Osteoblast (primary cell): ENCODE measurements at places on chromosomes 4 and X. TPM values are rescaled to one million over a fixed set of nuclear protein-coding genes. Genes with fewer than 3 reads are reported as not detected.

- no peak for DNase-seq
These were observed 538.1 kb downstream of the STIM2 start for GRCh38 chr4:27398631-27399310.

- no peak for DNase-seq
These were observed 371.8 kb upstream of the NOCT start for GRCh38 chr4:138643827-138644226.

GRCh38 chr4:10069075-10069642 lies 47.4 kb downstream of the WDR1 start:
- DNase-seq: no peak

- no peak for DNase-seq
These were observed 3.2 kb upstream of the GRSF1 start for GRCh38 chr4:70842761-70843435.

GRCh38 chr4:89661173-89661899 lies 175.6 kb downstream of the SNCA start:
- no peak for DNase-seq

GRCh38 chrX:65647801-65648200 lies 19.7 kb upstream of the MSN start:
- no peak for DNase-seq

GRCh38 chrX:154598656-154599055 lies 13.7 kb downstream of the CTAG1A start:
- no peak for DNase-seq

DNA sequence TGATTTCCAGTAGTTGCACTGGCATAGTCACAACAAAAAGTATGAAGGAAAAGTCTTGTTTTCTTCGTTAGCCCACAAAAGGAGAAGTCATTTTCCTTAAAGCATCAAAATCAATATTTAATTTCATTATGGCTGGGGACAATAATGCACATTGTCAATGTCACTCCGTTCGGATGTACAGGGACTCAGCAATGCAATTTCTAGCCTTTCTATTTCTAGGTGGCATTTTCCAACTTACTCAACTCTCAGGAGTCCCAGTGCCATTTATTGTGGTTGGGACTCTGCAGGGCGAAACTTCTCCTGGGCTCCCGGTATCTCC lies 99.6 kb downstream of the CEP135 start:
- no peak for DNase-seq

DNA sequence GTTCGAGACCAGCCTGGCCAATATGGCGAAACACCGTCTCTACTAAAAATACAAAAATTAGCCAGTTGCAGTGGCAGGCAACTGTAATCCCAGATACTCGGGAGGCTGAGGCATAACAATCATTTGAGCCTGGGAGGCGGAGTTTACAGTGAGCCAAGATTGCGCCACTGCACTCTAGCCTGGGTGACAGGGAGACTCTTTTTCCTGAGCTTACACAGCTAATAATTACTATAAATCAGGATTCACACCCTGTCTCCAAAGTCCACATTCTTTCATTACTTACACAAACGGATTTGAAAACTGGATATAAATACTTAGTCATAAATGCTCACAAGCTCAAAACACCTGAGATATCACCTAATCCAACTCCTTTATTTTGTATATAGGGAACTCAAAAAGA lies 151.6 kb downstream of the LRBA start:
- DNase-seq: no peak

GRCh38 chr4:13821522-13821921 lies 194.0 kb upstream of the BOD1L1 start:
- no peak for DNase-seq

- no peak for DNase-seq
These were observed 19.0 kb downstream of the THOC2 start for GRCh38 chrX:123713841-123714240.

- DNase-seq: no peak
These were observed 1.0 kb upstream of the OTOP1 start for GRCh38 chr4:4227510-4228355.

- no peak for DNase-seq
These were observed 76.7 kb downstream of the PDS5A start for GRCh38 chr4:39900966-39901365.

- peak; percentile 79 for DNase-seq
These were observed 602 bp downstream of the PRKX start for GRCh38 chrX:3712870-3713224.

- no peak for DNase-seq
These were observed 3.4 kb downstream of the HTT-AS start for GRCh38 chr4:3070709-3071500.

The GPR50 gene
- not detected in 2 replicates for total RNA-seq

The GPRASP1 gene
- total RNA-seq: 2.9 and 3.5 TPM in 2 replicates

The CD38 gene
- under 0.01 TPM in 2 replicates for total RNA-seq

The PPP2R2C gene
- under 0.01 TPM in 1 of 2 replicates, not detected in the other for total RNA-seq
